Stimulated activated naive CD8-positive, alpha-beta T cell treated with anti-CD3 and anti-CD28 coated beads, Interleukin-15, Interleukin-2, amounts not matched to agents 100 U/mL and 50 U/mL, for 24 hours (primary cell): ENCODE measurements at places on chromosomes 2 and 18.

DNA sequence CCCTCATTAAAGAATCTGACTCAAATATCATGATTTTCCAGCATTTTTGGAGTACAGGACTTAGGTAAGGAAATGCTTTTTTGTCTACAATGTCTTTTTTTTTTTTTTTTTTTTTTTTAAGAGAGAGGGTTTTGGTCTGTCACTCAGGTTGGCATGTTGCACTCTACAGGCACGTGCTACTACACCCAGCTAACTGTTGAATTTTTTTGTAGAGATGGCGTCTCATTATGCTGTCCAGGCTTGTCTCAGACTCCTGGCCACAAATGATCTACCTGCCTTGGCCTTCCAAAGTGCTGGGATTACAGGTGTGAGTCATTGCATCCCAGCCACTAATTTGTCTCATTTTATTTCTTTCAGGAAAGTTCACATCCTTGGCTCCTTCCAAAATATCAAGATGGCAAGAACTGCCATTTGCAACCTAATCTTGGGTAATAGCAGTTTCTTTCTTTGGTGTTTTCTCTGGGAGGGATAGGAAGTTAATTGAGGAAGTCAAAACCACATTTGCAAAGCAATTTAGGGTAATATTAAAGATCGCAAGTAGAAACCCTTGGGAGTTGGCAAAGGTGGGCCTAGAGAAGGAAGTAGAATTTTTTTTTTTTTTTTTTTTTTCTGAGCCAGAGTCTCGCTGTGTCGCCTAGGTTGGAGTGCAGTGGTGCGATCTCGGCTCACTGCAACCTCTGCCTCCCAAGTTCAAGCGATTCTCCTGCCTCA is 15.5 kb downstream of the PNO1 start:
- DNase-seq: no peak

- DNase-seq: no peak
Observed at GRCh38 chr2:134280231-134280630, 26.4 kb downstream of the MGAT5 start.

DNA sequence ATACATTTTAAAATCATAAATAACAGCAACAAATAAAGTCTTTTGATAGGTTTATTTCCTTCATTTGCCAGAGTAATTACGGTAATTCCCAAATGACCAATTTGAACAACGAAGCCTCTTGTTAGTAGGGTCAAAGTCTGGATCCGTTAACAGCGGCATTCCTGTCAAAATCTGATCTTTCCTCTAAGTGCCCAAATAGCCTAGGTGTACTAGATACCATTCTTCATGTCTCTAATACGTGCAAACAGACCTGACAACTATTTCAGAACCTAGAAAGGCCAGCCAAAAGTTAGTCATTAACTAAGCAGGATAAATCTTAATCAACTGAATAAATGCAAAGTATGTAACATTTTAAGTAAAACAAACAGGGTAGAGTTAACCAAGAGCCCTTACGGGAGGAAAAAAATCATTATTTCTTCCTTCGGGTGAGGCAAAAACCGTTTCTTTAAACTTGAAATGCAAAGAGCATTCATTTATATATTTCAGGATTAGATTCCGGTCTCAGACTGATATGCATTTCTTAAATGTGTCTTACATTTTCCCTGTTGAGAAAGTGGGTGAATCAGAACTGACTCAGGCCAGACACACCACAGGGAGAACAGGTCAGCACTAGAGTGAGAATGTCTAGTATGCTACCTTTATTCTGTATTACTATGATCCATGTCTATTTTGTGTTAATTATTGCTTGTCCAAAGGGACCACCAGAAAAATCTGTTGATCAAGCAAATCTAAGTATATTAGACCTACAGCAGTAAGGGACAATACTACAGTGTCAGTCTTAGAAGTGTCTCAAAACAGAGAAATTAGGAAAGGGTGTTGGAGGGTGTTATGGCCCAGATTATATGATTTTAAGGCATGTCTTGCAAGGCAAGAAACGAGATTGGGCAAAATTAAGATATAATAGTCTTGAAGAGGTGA is 141.5 kb upstream of the NDUFV2 start:
- no peak for DNase-seq

DNA sequence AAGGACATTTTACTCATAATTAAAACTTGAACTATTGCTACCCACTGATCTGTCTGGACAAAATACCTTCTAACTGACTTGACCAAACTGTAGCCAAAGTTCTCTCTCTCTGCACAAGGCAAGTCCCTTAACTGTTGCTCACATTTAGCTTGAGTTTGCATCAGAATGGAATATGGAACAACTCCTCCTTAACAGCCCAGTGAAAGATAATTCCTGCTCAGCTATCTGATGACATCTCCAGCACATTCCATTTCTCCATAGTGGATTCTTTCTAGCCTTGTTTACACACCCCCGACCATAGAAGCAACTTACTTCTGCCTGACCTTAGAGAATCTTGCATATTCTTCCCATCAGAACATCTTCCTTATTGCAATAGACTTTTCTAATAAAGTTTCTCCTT is 317.2 kb upstream of the CDH2 start:
- no peak for DNase-seq

- DNase-seq: no peak
Observed at GRCh38 chr2:20052229-20052851, 912 bp upstream of the LAPTM4A start.
